ENCODE measurements at places on chromosomes 3 and 15. TPM values are rescaled to one million over a fixed set of nuclear protein-coding genes. Genes with fewer than 3 reads are reported as not detected.

The LTF gene
- total RNA-seq = 0.43 TPM

The PPIB gene
- total RNA-seq = 754 TPM

The CD200R1L gene
- total RNA-seq = not detected

The RASL12 gene
- total RNA-seq = not detected

The GASK1A gene
- total RNA-seq = 0.48 TPM

The MEIS2 gene
- 4.9 TPM for total RNA-seq

The PP2D1 gene
- not detected for total RNA-seq

The THRB gene
- total RNA-seq = 10.0 TPM

The AHSG gene
- not detected for total RNA-seq

The LRRIQ4 gene
- total RNA-seq = not detected

The LPCAT4 gene
- total RNA-seq = 9.6 TPM

The PLCH1 gene
- total RNA-seq = under 0.01 TPM

The PLA2G4F gene
- 3.9 TPM for total RNA-seq

The SPRED1 gene
- total RNA-seq = 17.7 TPM

The SAMD7 gene
- total RNA-seq = not detected

The CFAP100 gene
- total RNA-seq = not detected

The CFAP92 gene
- 0.43 TPM for total RNA-seq

Data from tracheal epithelial cell (primary cell).